ENCODE measurements at places on chromosomes 5 and 9.

DNA sequence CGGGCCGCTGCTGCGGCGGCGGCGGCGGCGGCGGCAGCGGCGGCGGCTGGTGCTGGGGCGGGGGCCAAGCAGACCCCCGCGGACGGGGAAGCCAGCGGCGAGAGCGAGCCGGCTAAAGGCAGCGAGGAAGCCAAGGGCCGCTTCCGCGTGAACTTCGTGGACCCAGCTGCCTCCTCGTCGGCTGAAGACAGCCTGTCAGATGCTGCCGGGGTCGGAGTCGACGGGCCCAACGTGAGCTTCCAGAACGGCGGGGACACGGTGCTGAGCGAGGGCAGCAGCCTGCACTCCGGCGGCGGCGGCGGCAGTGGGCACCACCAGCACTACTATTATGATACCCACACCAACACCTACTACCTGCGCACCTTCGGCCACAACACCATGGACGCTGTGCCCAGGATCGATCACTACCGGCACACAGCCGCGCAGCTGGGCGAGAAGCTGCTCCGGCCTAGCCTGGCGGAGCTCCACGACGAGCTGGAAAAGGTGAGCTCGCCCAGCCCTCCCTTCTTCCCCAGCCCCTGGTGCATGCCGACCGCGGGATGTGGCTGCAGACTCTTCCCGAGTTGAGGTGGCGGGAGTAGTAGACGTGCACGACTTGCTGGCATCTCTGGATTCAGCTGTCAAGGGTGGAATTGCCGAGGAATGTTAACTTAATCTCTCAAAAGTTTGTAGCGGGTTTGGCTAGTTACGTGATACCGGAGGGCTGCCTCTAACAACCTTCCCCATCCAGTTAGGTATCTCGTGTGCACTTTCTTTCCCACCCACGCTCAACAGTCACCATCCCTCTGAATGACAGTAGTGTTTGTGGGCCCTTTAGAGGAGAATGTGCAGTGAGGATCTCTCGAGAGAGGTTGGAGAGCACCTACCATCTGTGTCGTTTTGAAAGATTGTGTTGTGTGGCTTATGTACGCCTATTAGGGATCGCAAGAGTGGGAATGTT lies 932 bp downstream of the SLC12A2 start:
- no peak for DNase-seq

DNA sequence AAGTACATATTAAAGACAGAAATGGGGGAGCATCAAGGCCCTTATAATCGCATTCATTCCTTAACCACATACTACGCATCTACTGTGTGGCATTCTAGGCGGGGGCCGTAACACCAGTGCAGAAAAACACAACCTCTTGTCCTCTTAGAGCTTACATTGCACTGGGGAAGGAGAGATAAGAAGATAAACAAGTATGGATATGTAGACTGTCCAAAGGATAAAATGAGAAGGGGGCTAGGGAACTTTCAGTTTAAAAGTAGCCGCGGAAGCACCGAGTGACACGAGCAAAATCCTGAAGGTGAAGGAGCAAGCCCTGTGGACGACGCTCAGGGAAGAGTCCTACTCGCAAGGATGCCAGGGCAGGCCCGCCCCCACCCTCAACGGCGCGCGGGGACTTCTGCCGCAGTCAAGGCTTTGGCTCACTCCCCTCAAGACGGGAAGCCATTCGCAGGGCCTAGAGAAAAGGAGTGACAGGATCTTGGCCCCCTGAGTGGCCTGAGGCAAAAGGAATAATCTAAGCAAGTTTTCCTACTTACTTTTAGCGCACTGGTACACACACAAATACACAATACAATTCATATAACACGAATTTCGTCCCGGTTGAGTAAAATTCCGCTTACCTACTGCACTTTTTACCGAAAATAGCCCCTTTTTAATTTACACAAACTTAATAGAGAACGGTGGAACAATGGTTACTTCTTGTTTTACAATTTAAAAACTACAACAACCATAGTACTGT lies 1.3 kb upstream of the NIPBL start:
- no peak for DNase-seq

DNA sequence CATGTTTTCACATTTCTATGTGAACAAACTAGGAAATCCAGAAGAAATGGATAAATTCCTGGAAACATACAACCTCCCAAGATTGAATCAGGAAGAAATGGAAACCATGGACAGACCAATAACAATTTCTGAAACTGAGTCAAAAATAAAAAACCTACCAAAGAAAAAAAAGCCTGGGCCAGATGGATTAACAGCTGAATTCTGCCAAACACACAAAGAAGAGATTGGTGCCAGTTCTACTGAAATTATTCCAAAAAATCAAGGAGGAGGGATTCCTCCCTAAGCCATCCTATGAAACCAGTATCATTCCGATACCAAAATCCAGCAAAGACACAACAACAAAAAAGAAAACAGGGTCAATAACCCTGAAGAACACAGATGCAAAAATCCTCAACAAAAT lies 166.9 kb upstream of the FBXL7 start:
- no peak for DNase-seq

DNA sequence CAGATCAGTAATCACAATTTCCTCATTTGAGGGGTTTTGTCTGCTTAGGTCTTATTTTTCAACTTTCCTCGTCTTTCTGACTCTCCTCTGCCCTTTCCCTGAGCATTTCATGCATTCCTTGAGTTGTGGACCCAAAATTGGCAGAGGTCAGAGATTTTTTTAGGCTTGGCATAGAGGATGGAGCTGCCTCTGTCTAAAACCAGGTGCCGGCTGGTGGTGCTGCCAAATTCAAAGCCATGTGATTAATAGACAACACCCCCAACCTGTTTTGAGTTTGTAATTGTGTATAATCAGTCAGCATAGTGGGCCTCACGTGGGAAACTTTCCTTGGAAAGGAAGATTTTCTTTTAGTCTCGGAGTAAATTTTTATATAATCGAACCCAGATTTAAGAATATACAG lies 39.6 kb downstream of the TJP2 start:
- no peak for DNase-seq

- no peak for DNase-seq
These were observed 67.4 kb downstream of the SLC46A2 start for GRCh38 chr9:112823257-112823656.

DNA sequence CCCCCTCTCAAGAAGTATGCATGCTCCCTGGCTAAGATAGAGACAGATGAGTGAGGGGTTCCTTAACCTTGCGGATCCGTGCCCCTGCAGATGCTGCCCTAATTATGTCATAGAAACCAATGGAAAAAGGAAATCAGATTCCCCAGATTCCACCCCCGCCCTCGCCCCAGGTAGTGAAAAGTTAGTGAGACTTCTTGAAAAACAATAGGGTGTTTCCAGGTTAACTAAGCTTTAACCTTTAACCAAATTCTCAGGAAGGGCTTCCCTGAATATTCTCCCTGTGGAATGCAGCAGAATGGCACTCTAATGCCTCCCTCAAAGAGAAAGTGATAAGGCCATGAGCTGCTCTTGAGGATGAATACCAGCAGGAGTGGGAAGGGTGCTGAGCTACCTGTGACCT lies 116.0 kb upstream of the RANBP3L start:
- DNase-seq = no peak

- DNase-seq = no peak
These were observed 6.2 kb downstream of the DCANP1 start for GRCh38 chr5:135440916-135441315.

GRCh38 chr5:120140501-120140900 lies 323.6 kb upstream of the PRR16 start:
- no peak for DNase-seq

GRCh38 chr9:114169952-114170770 lies 14.8 kb downstream of the COL27A1 start:
- no peak for DNase-seq

- no peak for DNase-seq
These were observed 117.4 kb downstream of the CCDC171 start for GRCh38 chr9:15670246-15670645.

- no peak for DNase-seq
These were observed 34.9 kb downstream of the DMRT1 start for GRCh38 chr9:876425-876824.

DNA sequence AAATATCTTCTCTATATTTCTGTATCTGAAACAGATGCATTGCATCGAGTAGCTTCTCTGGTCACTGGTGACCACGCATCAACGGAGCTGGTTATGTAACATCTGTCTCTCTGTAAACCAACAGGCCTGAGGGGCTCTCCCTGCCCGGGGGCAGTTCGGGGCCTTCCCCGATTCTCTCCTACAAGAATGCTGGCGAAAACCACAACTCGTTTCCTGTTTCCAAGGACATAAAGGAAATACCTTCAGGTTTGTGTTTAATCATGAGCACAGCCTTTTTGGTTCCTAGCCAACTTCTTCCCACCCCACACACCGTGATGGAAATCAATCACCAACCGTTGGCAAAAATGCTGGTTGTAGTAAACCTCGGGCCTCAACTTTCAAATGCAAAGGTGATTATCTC lies 25.1 kb downstream of the GDNF start:
- DNase-seq = no peak

DNA sequence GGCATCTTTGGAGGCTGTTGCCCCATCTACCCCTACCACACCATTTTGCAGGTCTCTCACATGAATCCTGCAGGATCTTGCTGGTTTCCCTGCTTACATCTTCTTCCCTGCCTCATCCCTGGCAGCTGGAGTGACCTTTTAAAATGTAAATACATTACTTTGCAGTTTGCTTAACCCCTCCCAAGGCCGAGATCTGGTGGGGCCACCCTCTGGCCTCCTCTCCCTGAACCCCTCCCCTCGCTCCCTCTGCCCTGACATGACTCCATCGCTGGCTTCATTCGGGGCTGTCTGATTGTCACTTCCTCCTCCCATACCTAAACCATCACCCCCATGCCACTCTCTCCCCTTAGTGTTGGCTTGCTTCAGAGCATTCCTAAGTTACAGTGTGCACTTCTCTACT lies 12.6 kb upstream of the PALM2AKAP2 start:
- DNase-seq = no peak

- DNase-seq = no peak
These were observed 24.6 kb upstream of the CER1 start for GRCh38 chr9:14747111-14747510.

- no peak for DNase-seq
These were observed 5.6 kb downstream of the RMI1 start for GRCh38 chr9:83986195-83986594.

DNA sequence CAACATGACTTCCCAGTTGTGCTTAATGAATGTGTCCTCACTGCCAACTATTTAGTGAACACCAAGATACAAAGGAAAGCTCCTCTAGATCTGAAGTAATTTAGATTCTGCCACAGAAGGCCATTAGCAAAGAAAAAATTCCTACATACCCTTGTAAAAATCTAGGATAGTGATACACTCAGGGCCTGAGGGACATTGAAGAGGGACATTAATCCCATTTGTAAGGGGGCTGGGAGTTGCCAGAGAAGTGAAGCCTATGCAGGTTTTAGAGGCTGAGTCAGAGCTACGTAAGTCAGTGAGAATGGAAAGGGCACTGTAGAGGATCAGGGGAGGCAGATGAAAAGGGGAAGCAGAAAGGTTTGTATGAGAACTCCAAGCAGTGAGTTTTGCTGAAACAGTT lies 286.9 kb upstream of the TARS1 start:
- no peak for DNase-seq

DNA sequence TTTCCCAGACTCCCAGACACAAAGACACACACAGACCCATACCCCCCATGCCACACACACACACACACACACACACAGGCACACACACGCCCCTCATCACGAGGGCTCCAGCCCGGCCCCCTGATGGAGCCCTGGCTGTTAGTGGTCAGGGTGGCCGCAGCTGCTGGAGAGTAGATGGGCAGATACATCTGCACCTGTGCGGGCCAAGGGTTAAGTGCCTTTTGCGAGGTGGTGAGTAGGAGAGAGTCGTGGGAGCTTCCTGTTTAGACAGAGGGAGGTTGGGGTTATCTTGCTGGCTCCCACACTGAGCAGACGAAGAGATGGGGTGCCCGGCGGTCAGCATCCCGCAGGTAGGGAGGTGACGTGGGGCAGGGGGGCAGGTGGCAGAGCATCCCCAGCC lies 8.2 kb downstream of the PRRX2 start:
- DNase-seq = no peak

DNA sequence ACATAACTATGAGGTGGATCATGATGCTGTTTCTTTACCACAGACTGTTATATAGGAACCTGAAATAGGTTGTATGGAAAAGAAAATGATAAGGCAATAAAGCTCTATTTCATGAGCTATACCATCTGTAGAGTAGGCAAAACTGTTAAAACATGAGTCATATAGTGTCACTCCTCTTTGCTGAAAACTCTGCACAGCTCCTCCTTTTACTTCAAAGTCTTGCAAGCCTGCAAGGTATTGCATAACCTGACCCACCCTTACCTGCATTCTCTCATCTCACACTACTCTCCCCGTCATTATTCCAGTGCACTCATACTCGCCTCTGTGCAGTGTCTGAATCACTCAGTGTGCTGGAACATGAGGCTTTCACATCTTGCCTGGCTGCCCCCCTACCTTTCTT lies 790.1 kb downstream of the EFNA5 start:
- DNase-seq = no peak

GRCh38 chr5:16842896-16843295 lies 93.2 kb downstream of the MYO10 start:
- DNase-seq = no peak

- no peak for DNase-seq
These were observed 77.6 kb downstream of the CDO1 start for GRCh38 chr5:115738830-115739229.

DNA sequence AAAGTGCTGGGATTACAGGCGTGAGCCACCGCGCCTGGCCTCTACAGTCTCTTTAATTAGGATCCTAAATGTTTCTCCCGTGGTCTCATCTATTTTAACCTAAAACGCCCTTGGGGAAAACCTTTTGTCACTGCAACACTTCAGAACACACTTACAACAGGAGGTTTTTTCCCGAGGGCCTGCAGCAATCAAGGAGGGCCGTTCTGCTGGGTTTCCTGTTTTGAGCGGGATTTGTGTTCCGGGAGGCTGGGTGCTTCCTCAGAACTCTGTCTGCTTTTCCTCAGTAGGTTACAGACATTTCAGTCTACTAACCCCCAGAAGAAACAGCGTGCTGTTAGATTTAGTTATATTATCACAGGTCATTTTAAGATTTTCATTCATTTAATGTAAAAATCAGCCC lies 65.4 kb upstream of the IRX4 start:
- DNase-seq = no peak

DNA sequence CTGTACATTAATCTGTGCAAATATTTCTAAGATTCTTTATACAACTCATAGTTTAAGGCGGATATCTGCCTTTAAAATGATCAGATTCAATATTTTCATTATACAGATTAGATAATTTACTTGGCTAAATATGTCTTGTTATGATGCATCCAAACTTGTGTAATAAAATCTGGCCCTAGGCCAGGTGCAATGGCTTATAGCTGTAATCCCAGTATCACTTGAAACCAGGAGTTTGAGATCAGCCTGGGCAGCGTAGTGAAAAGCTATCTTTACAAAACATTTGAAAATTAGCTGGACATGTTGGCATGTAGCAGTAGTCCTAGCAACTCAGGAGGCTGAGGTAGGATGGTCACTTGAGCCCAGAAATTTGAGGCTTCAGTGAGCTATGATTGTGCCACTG lies 2002.2 kb upstream of the ACO1 start:
- DNase-seq = no peak

GRCh38 chr9:130414910-130415746 lies 29.6 kb upstream of the ASS1 start:
- no peak for DNase-seq
